Smooth muscle cell of the coronary artery (primary cell): ENCODE measurements at places on chromosomes 2 and 18. TPM values are rescaled to one million over a fixed set of nuclear protein-coding genes. Genes with fewer than 3 reads are reported as not detected.

CCDC150 gene
- total RNA-seq, result 2.7 and 4.7 TPM in 2 replicates

SCN2A gene
- 0.68 and 1.8 TPM in 2 replicates for total RNA-seq

DCTN1 gene
- total RNA-seq, result 180 and 332 TPM in 2 replicates

REG3A gene
- not detected in 2 replicates for total RNA-seq

ADAM23 gene
- total RNA-seq, result 1.3 and 2.4 TPM in 2 replicates

MEX3C gene
- total RNA-seq, result 24.2 and 29.3 TPM in 2 replicates

CCDC93 gene
- total RNA-seq, result 20.1 and 23.2 TPM in 2 replicates

MOCOS gene
- 0.68 and 4.7 TPM in 2 replicates for total RNA-seq

SPDYA gene
- total RNA-seq, result 0.12 and 0.53 TPM in 2 replicates

RAMP1 gene
- total RNA-seq, result 0.83 and 1.6 TPM in 2 replicates

CRACDL gene
- 1.2 TPM in 1 of 2 replicates, not detected in the other for total RNA-seq

SPP2 gene
- total RNA-seq, result not detected in 2 replicates

KDSR gene
- 17.8 and 44.1 TPM in 2 replicates for total RNA-seq

RAB27B gene
- total RNA-seq, result 1.3 and 15.4 TPM in 2 replicates

CYP1B1 gene
- total RNA-seq, result 5.1 and 226 TPM in 2 replicates

FSHR gene
- not detected in 2 replicates for total RNA-seq

KRTCAP3 gene
- not detected in 2 replicates for total RNA-seq

TMEM17 gene
- 0.70 and 1.4 TPM in 2 replicates for total RNA-seq

PLA2R1 gene
- total RNA-seq, result 15.4 and 22.9 TPM in 2 replicates

CHRNA1 gene
- total RNA-seq, result not detected in 2 replicates

UGT1A8 gene
- under 0.01 and 0.08 TPM in 2 replicates for total RNA-seq

GAD1 gene
- total RNA-seq, result 0.15 and 0.23 TPM in 2 replicates

SRD5A2 gene
- total RNA-seq, result not detected in 2 replicates

DUSP19 gene
- 3.4 and 4.2 TPM in 2 replicates for total RNA-seq

KCNIP3 gene
- total RNA-seq, result 0.53 and 2.9 TPM in 2 replicates

CREG2 gene
- total RNA-seq, result under 0.01 TPM in 2 replicates

RPRD1A gene
- total RNA-seq, result 17.7 and 46.5 TPM in 2 replicates
